Bronchial epithelial cell (primary cell): ENCODE measurements at places on chromosomes 7 and 10. TPM values are rescaled to one million over a fixed set of nuclear protein-coding genes. Genes with fewer than 3 reads are reported as not detected.

DNA sequence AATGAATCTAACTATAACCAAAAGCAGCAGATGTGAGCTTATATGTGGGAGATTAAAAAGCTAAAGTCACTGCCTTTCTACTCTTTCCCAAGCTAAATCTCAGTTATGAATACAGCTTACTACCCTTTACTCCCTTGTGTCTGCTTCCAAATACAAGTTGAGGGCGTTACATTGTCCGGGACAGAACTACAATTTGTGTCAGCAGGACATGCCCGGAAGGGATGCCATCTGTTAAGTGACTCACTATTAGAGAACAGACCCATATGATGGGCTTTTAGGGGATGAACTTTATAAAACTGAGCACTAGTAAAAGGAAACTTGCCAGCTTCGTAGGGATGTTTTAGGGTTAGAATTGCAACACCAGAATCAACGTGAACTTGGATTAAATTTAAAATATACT is 299.7 kb upstream of the CSTF2T start:
- DNase-seq, result no peak

- DNase-seq, result peak; percentile 48
These were observed 489 bp downstream of the MAP3K8 start for GRCh38 chr10:30434273-30435072.

DNA sequence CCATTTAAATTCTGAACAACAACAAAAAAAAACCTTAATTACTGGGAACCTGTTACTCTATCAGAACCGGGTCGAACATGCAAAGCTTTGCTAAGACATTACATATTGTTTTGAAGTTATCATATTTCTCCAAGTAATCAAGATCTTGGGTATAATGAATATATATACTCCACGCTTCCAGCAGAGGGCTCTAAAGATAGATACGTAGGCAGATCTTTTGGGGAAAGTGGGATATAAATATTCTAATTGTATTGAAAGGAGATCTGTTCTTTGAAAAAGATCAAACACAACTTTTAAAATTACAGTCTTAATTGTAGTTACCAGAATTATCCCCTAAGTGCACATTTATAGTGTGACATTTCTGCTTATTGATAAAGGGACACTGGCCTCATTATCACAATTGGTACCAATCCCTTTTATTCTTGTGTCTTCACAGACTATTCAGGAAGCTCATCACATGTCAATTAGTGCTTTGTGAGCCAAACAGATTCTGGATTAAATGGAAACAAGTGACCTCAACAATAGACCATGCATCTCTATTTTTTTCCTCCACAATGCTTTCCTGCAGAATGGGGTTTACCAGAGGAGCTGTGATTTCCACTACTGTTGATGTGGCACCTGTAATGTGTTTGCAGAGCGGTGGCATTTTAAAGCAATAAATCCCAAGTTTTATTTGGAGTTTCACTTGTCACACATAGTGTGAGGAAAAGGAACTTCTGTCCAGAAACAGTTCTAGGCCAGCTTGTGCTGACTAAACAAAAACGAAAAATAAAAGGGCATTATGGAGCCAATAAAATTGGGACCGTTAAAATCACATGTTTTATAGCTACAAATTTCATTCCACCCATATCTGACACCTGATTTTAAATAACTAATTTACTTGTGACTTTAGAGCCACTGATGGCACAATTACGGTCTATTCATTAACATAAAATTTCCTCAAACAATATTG is 122.4 kb downstream of the CTTNBP2 start:
- peak; percentile 41 for DNase-seq

DNA sequence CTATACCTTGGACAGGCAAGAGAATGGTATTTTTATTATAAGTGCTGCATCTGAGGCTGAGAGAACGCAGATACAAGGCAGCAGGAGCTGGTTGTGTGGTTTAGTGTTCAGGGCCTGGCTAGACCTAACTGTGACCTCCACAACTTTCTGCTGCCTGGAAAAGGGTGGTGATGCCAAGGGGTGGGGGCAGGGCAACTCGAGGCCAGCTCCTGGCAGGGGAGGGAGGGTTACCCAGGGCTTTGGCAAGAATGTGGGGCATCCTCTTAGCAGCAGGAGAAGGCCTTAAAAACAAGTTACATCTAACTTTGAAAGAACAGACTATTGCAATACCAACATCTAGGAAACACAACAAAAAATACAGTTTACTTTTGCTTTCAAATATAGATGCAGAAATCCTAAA is 13.0 kb downstream of the MXI1 start:
- DNase-seq, result no peak

- DNase-seq, result no peak
These were observed 240.7 kb downstream of the MGMT start for GRCh38 chr10:129707406-129708388.

GRCh38 chr10:72954596-72955554 is at the start of gene PLA2G12B:
TSS of gene PLA2G12B (minus strand) at chr10:72954806. CDS start at chr10:72954685, 121 bp downstream.
- no peak for DNase-seq

The NUDT13 gene
- total RNA-seq, result 0.64 and 1.1 TPM in 2 replicates

The UCMA gene
- not detected in 2 replicates for total RNA-seq

The GPR37 gene
- total RNA-seq, result 1.6 and 3.7 TPM in 2 replicates

The SFRP4 gene
- 0.26 TPM in 1 of 2 replicates, not detected in the other for total RNA-seq

The EVX1 gene
- not detected in 2 replicates for total RNA-seq

The TAS2R5 gene
- total RNA-seq, result 3.9 and 5.1 TPM in 2 replicates
